ENCODE measurements at places on chromosomes 7 and 10.
A peak's percentile ranks its signal among the peaks of the same experiment; 100 is the strongest.

- DNase-seq = no peak
Observed at GRCh38 chr7:110534241-110534931, 556.5 kb upstream of the LRRN3 start.

- peak; percentile 79 for DNase-seq
Observed at GRCh38 chr7:44637788-44638594, 31.6 kb downstream of the OGDH start.

DNA sequence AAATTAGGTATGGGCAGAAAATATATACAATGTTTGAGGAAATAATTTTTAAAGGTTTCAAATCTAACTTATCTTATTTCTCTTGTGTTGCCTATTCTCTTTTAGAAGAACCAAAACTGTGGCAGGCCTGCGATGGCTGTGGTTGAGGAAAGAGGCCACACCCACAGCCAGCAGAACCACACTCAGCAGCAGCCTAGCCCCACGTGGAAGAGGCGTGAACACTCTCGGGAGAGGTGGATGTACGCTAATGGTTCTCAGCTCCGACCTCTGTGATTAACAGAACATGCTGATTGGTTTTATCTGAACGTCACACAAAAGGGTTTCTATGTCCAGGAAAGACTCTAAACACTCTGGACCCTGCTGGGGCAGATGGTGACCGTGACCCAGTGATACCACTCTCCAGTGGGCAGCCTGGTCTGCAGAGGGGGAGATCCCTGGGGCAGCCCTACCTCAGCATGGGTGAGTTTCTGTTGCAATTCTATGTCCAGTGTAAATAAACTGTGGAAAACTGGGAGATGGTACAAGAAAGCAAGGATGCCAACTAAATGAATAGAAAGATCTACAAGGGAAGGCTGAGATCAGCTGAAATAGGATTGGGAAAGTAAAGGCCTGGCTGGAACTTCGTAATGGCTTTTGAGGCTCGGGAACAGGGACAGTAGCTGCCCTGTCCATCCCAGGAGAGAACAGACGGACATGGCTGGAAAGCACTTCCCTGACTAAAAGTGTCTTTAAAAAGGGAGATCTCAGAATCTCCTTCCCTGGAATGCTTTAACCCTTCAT, 26.6 kb downstream of the DIP2C start:
- DNase-seq = no peak

GRCh38 chr7:65285906-65286864, 87.5 kb upstream of the ZNF92 start:
- no peak for DNase-seq

GRCh38 chr7:86920154-86920553, 139.3 kb downstream of the ELAPOR2 start:
- DNase-seq = no peak

- no peak for DNase-seq
Observed at GRCh38 chr10:77188521-77188920, 449.1 kb downstream of the KCNMA1 start.

GRCh38 chr10:93859049-93859655, 34.6 kb upstream of the SLC35G1 start:
- no peak for DNase-seq

GRCh38 chr7:27608776-27609495, 53.7 kb downstream of the HIBADH start:
- DNase-seq = no peak

GRCh38 chr10:14483417-14483816, 152.7 kb upstream of the FRMD4A start:
- DNase-seq = no peak

DNA sequence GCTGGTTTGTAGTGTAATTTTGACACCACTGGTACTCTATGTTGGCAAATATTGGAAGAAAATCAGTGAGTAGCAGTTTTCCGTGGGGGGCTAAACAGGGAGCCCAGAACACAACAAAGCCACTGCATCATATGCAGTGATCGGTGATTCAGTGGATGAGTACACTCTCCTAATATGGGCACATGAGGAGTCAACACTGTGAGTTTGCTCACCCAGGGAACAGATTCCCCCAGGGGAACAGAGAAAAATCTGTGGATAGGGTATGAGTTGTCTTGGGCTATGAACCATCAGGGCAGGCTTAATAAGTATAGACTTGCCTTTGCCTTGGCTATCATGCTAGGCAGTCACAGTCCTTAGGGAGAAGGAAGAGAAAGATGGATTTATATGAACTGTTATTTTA, 227.7 kb upstream of the SEMA3E start:
- no peak for DNase-seq

GRCh38 chr10:132185601-132186487, 904 bp upstream of the DPYSL4 start:
- peak; percentile 23 for DNase-seq

GRCh38 chr10:86971232-86971991, 3.1 kb downstream of the ADIRF start:
- DNase-seq = peak; percentile 91

GRCh38 chr7:112212571-112212970, 6.1 kb downstream of the ZNF277 start:
- DNase-seq = no peak

GRCh38 chr10:123585477-123586445, 80.4 kb upstream of the GPR26 start:
- DNase-seq = no peak

DNA sequence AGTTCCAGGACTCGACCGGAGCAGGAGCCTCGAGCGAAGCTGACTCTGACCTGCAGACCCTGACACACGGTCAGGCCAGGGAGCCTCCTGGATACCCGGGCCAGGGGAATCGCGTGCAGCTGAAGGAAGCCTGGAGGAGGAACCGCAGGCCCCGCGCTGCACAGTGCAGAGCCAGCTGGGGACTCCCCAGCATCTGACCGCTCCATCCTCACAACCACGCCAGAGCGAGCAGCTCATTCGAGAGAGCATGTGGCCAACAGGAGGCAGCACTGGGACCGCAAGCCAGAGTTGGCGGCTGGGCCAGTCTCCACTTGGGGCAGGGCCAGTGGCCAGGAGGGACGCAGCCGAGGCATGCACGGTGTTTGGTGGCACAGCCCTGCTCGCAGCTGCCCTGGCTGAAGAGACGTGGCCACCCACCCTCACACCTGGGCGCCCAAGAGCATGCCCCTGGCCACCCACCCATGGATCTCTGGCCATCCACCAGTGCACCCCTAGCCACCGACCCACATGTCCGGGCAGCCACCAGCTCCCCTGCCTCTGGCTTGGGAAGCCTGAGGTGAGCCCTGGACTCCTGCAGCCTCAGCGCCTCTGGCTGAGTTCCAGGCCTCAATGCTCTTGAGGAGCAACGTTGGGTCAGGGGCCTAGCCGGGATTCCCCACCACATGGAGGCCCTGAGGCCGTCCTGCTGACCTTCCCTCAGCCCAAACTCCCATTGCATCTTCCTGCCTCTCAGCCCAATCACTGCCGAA, 213.9 kb downstream of the ELFN1 start:
- no peak for DNase-seq

DNA sequence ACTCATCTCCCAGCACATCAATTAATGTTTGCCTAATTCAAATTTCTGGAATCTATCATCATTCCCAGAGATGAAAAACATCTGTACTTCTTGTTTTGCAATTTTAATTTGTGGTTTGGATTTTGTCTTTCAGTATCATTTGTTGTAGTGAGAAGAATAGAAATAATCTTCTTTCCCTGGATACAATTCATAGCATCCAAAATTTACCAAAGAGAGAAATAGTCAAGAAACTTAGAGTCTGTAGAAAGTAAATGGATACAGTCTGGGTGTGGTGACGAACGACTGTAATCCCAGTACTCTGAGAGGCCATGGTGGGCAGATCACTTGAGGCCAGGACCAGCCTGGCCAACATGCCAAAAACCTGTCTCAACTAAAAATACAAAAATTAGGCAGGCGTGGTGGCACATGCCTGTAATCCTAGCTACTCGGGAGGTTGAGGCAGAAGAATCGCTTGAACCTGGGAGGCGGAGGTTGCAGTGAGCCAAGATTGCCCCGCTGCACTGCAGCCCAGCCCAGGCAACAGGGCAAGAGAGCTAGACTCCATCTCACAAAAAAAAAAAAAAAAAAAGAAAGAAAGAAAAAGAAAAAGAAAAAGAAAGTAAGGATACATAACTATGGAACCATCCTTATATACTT, 193.0 kb downstream of the RELN start:
- no peak for DNase-seq

GRCh38 chr10:51629934-51630639, 69.3 kb downstream of the CSTF2T start:
- DNase-seq = no peak

- DNase-seq = no peak
Observed at GRCh38 chr10:77498829-77499228, 138.8 kb downstream of the KCNMA1 start.

DNA sequence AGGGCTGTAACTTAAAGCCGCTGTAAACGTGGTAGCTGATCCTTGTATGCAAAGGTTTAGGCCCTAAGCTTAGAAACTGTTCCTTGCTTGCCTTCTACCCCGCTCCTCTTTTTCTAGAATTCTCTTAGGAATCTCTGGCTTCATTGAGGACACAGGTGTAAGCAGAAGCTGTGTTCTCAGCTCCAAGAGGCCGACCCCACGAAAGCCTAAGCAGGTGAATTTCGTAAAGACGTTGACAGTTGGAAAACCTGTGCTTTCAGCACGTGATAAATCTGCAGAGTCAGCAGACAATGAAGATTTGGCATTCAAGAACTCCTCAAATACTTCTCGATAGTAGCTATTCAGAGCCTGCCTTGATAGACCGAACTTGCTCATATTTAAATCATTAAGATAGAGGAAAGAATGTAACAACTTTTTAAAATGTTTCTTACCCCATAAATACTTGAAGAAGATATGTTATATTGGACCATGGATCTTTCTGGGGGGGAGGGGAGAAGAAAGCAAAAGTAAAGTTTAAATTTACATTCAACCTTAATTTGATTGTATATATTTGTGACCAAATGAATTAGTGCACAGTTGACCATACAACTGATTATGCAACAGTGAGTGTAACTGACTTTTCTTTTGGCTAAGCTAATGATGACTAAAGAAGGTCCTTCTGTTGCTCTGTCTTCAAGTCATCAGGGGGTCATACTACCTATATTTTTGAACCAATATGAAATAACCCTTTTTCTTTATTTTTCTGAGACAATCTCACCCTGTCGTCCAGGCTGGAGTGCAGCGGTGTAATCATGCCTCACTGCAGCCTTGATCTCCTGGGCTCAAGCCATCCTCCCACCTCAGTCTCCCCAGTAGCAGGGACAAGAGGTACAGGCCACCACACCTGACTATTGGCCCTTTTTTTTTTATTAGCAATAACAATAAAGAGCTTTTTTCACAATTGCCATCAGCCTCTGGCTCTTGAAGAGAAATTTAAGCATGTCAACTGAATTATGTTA, 1.2 kb upstream of the GDI2 start:
- DNase-seq = no peak

GRCh38 chr7:19051767-19052375, 65.6 kb downstream of the TWIST1 start:
- no peak for DNase-seq

GRCh38 chr10:130877126-130877525, 434.4 kb downstream of the TCERG1L start:
- no peak for DNase-seq

- no peak for DNase-seq
Observed at GRCh38 chr7:49852619-49853462, 79.4 kb downstream of the VWC2 start.

DNA sequence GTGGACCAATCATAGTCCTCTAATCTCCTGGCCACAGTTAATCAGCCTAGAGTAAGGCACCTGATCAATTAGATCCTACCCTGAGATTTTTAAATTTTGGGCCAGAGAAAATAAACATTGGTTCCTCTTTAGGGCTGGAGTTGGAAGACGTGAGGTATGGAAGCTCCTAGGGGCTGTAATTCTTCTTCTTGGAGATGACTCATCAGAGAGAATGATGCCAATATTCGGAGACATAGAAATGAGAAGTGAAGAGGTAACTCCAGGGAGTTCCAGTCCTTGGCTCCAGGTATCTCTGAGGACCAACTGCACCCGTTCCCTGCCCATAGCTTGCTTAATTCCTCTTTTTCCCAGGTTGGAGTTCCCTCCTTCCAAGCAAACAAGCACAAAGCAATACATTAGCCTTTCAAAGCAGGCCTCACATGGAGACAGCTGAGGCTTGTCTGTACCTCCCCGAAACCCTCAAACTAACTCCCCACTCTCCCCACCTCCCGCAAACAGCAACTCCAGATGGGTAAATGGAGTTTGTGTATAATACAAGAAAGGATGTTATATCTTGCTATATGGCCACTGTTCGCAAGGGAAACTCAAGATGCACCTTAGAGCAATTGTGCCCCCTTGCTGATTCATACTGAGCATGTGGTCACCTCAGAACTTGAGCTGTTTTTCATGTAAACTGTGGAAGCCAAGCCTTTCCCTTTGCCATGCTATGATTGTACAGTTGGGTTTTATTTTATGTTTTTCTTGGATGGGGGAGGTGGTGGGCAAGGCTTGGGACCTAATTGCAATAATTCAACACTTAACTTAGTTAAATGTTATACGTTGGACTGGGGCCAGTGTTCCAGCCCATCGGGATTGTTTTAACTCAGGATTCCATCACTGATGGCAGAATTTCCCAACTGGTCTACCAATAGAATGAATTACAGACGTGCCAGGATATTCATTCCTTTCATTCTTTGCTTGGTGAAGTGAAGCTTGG, 29.3 kb downstream of the PIK3AP1 start:
- no peak for DNase-seq

GRCh38 chr10:52212062-52212461, 102.0 kb upstream of the DKK1 start:
- DNase-seq = no peak

GRCh38 chr7:157641866-157642265, 305.1 kb downstream of the DNAJB6 start:
- no peak for DNase-seq

GRCh38 chr7:149109969-149110368, 16.2 kb downstream of the ZNF425 start:
- DNase-seq = no peak

DNA sequence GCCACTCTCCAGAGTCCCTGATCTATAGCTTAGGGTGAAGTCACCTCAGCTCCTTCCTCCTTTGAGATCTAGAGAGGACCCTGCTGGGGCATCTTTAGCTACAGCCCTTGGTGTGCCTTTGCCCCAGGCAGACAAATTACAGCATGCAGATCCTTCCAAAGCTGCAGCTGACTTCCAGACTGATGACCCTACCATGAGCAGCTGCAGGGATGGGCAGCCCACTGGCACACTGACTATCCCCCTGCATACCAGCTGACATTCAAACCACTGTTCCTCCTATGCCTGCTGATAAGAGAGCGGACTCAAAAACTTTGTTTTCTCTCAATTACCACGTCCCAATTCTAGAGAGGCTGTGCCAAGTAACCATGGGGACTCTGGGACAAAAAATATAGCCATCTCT, 70.6 kb downstream of the COL13A1 start:
- DNase-seq = no peak

GRCh38 chr10:48487244-48487643, 117.6 kb downstream of the ARHGAP22 start:
- no peak for DNase-seq

- DNase-seq = no peak
Observed at GRCh38 chr7:113026941-113027340, 59.7 kb downstream of the GPR85 start.
